Putamen (tissue), 1 donor: ENCODE measurements at places on chromosomes 1 and 21.

DNA sequence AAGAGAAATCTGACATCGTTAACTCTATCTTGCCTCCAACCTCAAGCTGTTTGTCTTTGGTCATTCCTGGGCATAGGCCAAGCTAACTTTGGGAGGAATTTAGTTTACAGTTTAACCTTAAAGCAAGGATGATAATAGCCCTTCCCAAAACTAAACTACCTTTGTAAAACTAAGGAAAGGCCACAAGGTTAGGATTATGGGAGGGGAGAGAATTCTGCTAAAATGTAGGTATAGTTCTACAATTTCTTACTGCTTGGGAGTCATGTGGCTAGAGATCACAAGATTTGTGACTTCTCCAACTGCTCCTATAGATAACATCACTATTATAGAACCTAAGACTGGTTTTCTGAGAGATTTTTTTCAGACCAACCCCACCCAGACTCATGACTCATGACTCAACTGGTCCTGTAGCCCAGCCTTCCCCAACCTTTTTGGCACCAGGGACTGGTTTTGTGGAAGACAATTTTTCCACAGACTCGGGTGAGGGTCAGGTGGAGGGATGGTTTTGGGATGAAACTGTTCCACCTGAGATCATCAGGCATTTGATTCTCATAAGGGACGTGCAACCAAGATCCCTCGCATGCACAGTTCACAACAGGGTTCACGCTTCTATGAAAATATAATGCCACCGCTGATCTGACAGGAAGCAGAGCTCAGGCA is 70.7 kb upstream of the MUTYH start:
- no peak for DNase-seq

- no peak for DNase-seq
Observed at GRCh38 chr1:152061952-152062351, 25.1 kb upstream of the S100A11 start.

DNA sequence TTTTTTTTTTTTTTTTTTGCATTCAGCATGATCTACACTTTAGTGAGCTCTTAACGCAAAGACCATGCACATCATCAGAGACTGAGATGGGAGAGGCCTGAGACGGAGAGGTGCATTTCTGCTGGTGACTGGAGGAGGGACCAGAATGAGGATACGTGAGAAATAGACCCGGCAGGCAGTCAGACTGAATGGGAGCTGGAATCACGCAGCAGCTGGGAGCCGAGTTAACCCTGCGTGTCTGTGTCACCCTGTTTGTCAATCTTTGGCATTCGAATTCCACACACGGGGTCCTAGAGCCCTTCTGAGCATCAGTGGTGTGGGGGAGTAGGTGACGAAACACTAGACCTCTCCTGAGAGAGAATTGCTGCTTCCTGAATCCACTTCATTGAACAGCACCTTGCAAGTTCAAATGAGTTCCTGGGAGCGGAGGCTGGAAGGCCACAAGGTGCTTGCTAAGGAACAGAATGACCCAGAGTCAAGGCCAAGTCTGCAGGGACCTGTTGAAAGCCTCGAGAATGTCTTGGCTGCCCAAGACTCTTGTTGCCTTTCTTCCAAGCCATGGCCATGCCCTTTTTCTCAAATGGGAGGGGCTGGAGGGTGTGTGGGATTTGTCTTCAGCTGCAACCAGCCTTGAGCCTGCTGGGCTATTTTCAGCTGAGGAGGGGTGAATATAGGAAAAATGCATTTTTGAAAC is 123.3 kb downstream of the CNIH3 start:
- DNase-seq = no peak

DNA sequence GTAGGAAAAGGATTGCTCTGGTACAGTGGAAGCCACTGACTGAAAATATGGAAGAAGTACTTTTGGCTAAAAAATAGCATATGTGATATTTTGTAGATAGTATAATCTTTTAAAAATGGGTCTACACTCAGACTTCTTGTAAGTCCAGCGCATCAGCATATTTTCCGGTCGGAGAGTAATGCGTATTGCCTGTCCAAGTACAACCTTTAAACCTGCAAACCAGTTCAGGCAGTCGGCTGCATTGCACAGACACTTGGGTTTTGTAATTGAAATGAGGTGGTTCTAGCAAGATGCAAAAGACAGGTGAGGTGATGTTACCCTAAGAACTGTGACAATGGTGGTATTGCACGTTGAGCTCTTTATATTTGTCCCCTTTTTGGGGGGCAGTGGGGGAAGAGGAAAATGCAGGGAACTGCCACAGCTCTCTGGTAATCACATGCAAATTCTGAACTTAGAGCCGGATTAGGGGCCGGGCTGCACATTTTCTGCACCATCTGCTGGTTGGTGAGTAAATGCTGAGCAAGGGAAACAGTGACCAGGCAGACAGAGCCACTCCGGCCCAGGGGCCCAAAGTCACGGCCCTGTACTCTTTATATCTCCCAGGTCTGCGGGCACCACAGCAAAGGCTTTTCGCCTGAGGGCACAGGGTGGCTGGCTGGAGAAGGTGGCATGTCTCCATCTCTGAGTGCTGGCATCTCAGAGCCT is 2.3 kb downstream of the GPR137B start:
- no peak for DNase-seq

GRCh38 chr1:85638412-85638811 is 57.9 kb downstream of the CCN1 start:
- DNase-seq = no peak

DNA sequence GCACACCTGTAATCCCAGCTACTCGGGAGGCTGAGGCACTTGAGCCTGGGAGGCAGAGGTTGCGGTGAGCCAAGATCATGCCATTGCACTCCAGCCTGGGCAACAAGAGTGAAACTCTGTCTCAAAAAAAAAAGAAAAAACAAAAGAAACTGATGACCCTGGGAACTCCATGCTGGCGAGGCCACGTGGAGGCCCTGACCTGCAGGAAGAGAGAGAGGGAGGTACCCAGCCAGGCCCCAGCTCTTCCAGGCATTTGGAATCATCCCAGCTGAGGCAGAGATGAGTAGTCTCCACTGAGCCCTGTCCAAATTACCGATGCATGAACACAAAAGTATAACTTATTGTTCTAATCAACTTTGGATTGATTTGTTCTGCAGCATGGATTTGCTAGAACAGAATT is 132.0 kb upstream of the ZBTB40 start:
- no peak for DNase-seq

DNA sequence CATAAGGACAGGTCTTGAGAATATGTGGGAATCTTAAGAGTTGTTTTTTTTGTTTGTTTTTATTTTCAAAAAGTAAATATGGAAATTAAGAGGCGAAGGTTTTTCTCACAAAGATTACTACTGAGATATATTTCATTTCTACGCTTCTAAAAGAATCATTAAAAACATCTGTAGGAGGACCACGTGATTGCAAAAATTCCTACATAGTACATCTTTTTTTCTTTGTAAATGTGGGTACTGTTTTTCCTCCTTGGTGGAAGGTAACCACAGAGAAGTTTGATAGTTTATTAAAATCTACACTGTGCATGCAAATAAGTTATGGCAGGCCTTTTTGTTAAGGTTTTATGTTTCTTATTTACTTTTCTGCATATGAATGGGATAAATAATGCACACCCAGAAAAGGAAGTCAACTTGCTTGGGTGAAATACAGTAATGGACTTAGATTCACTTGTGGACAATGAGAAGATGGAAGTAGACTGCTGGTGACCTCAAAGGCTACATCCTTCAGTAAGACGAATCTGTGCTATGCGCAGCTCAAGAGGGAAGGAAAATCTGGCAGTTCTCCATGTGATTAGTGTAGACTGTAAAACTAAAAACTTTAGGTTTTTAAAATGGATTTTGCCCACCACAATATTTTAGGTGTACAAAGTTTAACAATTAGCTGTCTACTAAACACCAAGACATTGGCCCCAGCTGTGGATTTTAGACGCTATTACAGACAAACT is 2.0 kb downstream of the AK5 start:
- DNase-seq = no peak

DNA sequence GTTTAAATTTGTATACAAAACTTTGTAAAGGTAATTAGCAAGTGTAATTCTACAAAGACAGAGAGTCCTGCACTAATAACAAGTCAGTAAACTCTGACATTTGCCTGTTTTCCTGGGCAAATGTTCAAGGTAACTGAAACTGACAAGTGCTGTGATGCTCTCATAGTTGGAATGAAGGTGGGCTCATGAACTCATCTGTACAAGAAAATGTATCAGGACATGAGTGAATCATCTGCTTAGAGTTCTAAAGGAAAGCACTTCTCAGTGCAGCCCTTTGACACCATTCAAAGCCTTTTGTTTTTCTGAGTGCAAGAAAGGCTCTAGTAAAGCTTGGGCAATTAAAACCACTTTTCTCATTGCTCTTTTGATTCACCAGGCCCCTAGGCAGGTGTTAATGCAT is 91.5 kb downstream of the UROD start:
- no peak for DNase-seq

DNA sequence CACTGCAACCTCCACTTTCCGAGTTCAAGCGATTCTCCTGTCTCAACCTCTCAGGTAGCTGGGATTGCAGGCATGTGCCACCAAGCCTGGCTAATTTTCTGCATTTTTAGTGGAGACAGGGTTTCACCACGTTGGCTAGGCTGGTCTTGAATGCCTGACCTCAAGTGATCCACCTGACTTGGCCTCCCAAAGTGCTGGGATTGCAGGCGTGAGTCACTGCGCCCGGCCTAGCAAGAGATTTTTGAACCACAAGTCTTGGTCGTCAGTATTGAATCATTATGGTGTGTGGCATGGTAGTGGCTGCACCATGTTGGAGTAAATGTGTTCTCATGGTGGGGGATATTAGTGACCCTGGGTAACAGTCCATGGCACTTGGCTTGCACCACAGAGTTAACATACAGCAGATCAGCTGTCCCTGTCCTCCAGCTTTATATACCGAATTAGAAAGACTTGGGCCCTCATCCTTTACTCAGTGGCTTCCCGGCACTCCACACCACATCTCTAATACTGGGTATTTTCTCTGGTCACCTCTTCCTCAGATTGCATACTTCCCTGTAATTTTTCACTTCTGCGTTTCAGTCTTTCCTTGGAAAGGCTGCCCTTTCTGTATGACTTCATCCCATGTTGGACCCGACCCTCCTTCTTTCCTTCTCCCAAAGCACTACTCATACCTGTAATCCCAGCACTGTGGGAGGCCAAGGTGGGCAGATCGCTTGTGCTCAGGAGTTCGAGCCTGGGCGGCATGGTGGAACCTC is 25.1 kb downstream of the AK4 start:
- DNase-seq = no peak

DNA sequence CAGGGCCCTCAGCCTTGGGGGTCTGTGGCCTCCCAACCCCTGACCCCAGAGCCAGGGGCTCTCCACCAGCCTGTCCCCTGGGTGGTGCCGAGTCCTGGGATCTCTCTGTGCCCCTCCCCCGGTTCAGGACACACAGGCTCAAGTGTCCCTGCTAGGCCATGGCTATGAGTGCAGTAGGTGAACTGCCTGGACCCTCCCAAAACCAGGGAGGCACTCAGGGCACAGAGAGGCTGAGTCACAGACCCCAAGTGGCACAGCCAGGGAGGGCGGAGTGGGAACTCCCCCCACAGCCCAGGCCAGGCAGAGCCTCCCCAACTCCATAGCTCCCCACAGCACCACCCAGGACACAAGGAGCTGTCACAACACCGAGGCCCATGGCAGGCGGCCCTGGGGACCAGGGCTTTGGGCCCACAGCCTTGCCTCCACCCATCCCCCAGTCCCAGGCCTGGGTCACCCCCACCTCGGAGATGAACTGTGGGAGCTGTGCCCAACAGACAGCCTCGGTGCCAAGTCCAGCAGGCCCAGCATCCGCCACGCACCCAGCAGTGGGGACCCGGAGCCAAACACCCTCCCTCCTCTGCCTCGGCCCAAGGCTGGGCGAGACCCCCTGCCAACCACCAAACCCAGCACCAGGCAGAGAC is 3.2 kb downstream of the DVL1 start:
- no peak for DNase-seq

GRCh38 chr1:29450591-29450990 is 214.3 kb downstream of the PTPRU start:
- DNase-seq = no peak

DNA sequence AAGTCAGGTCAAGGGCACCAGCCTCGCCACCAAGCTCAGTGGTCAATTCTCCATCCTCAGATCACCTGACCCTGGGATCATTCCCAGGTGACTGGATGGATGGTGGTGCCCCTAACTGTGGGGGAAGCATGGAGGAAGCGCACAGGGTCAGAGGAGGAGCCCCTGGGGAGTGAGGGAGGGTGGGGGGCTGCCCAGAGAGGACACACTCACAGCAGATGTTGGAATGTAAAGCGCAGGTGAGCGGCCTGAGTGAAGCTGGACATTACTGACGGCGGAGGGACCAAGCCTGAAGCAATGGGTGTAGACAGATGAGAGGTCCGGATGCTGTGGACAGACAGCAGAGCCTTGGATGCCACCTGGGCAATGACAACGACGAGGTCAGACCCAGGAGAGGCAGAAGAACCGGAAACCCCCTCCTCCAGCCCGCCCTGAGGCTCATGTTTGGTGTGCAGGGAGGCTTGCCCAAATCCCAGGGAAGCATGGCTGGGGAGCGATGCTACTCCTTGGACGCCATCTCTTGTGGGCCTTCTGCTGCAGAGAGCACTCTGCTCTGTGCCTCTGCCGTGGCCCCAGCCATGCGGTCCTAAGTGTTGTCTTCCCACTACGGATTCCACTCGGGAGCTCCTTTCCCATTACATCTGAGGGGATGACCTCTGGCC is 5.7 kb upstream of the CPLANE2 start:
- DNase-seq = no peak

DNA sequence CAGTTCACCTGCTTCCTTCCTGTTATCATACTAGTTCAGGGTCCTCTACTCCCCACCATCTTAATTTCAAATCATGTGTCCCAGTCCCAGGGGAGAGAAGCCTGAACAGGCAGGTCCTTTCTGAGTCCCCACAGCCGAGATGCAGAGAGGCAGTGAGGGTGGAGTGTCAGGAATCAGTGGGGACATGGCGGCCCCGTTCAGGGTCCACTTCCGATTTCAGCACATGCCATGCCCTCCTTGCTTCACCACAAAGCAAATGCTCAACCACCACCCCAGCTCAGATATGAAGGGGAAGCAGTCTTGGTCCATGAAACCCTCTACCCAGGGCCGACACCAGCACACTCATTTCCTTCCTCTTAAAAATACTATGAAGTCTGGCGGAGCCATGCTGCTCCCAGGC is 5.2 kb upstream of the SEMA4A start:
- no peak for DNase-seq

DNA sequence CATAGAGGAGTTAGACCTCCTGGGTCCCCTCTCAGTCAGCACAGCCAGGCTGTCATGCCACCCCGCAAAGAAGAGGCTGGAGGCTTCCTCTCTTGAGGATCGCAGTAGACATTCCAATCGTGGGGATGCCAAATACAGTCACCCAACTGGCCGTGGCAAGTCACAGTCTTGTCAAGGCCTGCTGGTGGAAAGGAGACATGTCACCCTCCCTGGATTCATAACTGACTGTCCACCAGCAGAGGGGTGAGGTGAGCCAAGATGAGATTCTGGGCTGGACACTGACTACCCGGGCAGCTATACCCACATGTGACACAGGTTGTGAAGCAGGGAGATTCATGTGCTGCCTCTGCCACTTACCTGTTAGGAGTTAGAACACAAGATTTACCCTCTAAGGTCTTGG is 123.5 kb upstream of the NGF start:
- no peak for DNase-seq
